Lung microvascular endothelial cell (primary cell): ENCODE measurements at places on chromosomes 5 and 9. TPM values are rescaled to one million over a fixed set of nuclear protein-coding genes. Genes with fewer than 3 reads are reported as not detected.

DNA sequence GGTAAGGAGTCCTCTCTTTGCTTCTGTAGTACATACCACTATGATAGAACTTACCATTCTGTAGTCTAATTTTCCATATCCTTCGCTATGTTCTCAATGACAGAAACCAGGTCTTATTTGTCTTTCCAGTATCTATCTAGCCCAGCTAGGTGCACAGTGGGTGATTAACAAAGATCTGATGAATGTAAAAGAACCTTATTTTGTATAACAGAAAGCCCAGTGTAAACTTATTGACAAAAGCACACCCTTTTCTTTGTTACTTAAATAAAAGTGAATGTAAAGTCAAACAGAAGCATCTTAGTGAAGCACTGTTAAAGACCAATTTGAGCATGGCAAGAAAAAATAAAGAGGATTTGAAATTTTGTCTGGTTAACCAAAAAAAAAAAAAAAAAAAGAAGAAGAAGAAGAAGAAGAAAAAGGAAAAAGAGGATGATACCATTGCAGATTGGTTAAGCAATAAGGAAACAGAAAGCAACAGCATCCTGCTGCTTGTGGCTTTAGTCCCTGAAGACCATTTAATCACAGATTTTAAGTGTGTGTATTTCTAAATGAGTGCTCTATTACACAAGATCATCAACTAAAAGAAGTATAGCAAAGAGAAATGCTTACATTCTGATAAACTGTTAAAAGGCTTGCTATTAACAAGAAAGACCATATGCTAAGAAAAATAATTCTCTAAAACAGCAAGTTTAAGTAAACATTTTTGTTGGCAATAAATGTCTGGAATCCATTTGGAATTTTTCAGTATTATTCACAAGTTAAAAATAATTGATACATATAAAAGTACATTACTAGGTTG, 21.2 kb downstream of the MEGF9 start:
- DNase-seq, result no peak

DNA sequence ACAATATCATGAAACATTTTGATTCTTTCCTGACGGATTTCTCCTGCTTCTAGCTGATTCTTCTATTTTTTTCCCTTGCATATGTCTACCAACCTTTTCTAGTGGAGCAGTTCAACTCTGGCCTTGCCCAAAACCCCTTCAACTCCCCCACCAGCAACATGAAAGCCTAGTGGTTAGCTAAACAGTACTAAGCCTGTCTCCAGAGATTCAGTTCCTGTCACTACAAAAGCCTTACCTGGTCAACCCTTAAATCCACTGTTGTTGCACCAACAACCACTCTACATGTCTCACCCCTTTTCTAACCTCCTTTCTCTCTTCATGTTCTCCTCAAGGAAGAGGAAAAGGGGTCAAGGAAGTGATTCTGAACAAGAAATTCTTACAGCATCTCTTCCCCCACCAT, 74.8 kb upstream of the PIK3R1 start:
- DNase-seq, result no peak

ISL1 gene
- not detected in 2 replicates for total RNA-seq

DNA sequence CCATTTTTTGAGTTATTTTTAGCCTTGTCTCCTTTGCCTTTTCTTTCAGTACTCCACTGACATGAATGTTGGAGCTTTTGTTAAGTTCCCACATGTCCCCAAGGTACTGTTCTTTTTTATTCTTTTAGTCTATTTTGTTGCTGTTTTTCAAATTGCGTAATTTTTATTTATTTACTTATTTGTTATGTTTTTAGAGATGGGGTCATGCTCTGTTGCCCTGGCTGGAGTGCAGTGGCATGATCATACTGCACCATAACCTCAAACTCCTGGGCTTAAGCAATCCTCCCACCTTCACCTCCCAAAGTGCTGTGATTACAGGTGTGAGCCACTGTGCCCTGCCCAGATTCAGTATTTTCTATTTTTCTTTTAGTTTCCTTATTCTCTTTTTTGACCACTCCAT, 5.4 kb upstream of the PCDHA1 start:
- DNase-seq, result no peak

- DNase-seq, result peak; percentile 39
These were observed 44.1 kb upstream of the STXBP1 start for GRCh38 chr9:127567730-127568617.

DNA sequence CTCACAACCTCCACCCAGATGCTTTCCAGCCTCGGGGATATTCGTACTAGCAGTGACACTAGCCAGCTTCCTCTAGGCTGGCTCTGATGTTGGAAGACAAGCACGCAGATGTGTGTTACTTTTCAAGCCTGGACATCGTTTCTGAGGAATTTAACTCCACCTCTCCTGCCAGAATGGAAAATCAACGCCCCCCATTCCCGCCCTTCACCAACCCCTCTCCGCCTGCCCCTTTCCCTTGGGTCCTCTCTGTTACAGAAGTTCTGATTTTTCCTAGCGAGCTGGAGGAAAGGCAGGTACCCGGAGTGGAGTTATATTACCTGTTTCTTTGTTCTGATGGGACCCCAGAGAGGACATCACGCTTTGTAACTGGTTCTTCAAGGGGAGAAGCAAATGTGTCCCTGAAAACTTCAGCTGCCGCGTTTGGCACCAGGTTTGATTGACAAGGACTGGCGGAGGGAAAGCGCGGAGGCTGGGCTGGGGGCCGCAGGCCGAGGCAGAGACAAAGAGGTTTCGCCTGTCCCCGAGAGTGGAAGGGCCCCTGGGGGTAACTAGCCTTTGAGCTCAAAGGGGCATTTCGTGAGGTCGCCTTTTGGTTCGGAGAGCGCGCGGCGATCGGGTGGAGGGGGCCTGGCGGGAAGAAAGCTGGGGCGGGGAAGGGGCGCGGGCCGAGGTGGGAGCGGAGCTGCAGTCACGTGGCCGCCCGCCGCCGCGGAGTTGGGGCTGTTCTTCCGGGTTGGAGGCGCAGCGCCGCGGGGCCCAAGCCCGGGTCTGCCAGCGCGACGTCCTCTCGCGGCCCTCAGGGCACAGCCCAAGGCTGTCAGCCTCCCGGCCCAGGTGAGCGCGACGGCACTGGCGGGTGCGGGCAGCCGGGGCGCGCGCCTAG, at the start of gene NNT:
Gene NNT (plus strand): TSS at position 720 of the 883 bp plus-strand sequence. CDS start 6,016 bp downstream, outside the sequence.
- peak; percentile 68 for DNase-seq

GRCh38 chr9:136018257-136019031, 57.3 kb upstream of the UBAC1 start:
- no peak for DNase-seq

PRRX2 gene
- total RNA-seq, result 0.20 and 0.44 TPM in 2 replicates

DNA sequence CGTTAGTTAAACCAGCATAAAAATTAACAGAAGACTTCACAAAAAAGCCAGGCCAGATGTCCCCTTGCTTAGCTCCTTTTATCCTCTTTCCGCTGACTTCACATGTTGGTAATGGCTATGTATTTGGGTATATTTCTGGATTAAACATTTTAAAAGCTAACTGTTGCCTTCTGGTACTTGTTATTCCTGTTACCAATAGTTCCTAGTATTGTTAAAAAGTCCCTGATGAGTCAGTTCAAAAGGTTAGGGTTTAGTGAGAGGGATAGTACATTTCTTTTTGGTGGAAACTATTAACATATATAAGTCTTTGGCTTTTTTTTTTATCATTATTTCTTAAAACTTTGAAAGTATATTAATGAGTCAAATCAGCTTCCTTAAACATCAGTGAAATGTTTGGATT, 103.2 kb upstream of the ELL2 start:
- no peak for DNase-seq

PCDHA9 gene
- under 0.01 TPM in 2 replicates for total RNA-seq

EQTN gene
- total RNA-seq, result not detected in 2 replicates

GRCh38 chr5:124760608-124761007, 14.2 kb upstream of the ZNF608 start:
- no peak for DNase-seq

DNA sequence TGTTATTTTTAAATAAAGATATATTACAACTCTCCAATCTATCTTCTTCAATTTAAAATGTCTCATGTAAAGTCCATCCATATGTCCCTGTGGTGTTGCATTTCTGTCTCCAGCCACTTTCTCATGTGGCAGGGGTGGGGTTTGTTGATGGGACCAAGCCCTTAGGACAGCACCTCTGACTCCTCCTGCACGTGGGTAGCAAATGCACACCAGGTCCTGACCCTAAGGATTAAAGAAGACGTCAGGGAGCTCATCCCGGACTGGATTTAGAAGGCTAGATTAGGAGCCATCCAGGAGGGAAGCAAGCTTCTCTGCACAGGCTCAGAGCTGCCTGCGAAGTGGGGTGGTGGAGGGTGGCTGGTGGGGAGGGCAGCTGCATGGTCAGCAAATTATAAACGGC, 38.9 kb upstream of the FAM120AOS start:
- no peak for DNase-seq

GRCh38 chr5:139636207-139636792, 11.8 kb upstream of the CXXC5 start:
- DNase-seq, result no peak

ARL10 gene
- total RNA-seq, result 4.8 and 10.5 TPM in 2 replicates

GRCh38 chr5:52449516-52449915, 338.2 kb upstream of the ITGA1 start:
- DNase-seq, result no peak

GRCh38 chr5:38207343-38207742, 51.0 kb upstream of the EGFLAM start:
- no peak for DNase-seq

SLC46A2 gene
- not detected in 2 replicates for total RNA-seq

GRCh38 chr9:75106857-75107256, 18.5 kb downstream of the OSTF1 start:
- DNase-seq, result no peak

CCL27 gene
- not detected in 2 replicates for total RNA-seq

- no peak for DNase-seq
These were observed 200.4 kb downstream of the ARHGAP26 start for GRCh38 chr5:142970440-142971030.

GRCh38 chr9:34253460-34253837, 74.6 kb downstream of the UBAP1 start:
- DNase-seq, result peak; percentile 67
